ENCODE measurements at places on chromosomes 5 and 9.
A peak's percentile ranks its signal among the peaks of the same experiment; 100 is the strongest.

- no peak for DNase-seq
These were observed 11.2 kb upstream of the ZCCHC9 start for GRCh38 chr5:81290146-81290545.

GRCh38 chr9:69637817-69638200 lies 34.4 kb downstream of the APBA1 start:
- DNase-seq: peak; percentile 85

DNA sequence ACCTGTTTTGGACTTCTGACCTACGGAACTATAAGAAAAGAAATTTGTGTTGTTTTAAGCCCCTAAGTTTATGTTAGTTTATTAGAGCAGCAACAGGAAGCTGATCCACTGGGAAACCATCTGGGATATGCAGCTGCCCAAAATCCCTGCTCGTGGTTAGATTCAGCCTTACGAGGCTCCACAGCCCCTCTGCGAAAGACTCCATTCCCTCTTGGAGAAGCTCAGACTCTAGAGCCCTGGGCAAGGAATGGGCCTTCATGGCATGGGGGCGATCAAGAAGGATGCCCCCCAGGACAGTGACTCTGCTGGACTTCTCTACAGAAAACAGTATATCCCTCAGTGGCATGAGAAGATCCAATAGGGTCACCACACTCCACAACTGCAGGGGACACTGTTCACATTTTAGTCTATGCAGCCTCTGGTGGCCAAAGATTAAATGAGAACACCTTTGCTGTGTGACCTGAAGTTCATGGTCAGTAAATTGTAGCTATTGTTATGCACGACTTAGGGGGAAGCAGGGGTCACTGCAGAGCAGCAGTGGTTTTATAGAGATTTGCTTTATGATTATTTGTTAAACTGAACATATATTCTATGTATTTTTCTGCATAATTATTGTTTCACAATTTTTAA lies 21.1 kb downstream of the IRF1 start:
- no peak for DNase-seq

- no peak for DNase-seq
These were observed 61.7 kb downstream of the JMY start for GRCh38 chr5:79297661-79298060.

DNA sequence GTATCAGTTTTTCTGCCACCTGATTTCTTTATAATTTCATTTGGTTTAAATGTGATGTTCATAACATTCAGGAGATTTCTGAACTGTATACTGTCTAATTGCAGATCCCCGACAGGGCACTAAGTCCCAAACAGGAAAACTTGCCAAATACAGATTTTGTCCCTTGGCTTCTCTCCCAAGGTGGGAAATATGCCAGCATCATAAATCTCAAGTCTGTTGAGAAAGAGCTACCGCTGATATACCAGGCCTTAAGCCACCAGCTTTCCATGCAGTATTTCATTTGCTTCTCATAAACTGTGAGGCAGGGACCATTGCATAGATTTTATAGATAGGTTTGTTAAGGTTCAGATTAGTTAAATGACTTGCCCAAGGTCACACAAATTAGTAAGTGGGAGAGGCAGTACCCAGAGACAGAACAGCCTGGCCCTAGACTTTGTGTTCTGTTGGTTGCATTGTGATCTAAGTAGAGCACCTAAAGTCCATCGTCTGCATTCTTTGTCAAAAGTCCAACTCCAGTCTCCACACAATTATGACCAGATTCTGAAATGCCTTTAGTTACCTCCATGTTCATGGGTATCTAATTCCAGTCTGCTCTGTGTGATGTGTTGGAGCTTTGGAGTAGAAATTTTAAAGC lies 16.2 kb downstream of the GPR21 start:
- no peak for DNase-seq

- peak; percentile 73 for DNase-seq
These were observed 83.6 kb downstream of the ARHGEF28 start for GRCh38 chr5:73709536-73710129.

- DNase-seq: peak; percentile 93
These were observed 262.3 kb downstream of the TAF11L14 start for GRCh38 chr5:17896605-17897004.

DNA sequence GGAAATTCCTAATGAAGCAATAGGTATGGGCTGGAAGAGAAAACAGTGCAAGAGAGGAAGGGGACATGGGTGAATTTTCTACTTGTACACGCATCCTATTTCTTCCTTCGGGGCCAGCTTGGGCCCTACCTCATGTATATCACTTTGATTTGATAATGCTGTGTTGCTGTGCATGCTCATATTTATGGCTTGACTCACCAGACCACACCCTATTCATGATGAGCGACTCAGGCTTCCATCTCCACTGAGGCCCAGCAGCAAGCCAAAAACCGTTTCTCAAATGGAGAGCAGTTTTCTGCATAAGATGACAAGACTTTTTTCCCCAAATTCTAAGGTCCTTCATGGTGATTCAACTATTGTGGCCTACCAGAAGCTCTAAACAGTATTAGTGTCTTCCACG lies 2039.1 kb upstream of the CDH9 start:
- peak; percentile 13 for DNase-seq

GRCh38 chr5:59685793-59686192 lies 207.7 kb downstream of the PDE4D start:
- no peak for DNase-seq

- no peak for DNase-seq
These were observed 119.4 kb downstream of the IRX1 start for GRCh38 chr5:3715062-3715461.

DNA sequence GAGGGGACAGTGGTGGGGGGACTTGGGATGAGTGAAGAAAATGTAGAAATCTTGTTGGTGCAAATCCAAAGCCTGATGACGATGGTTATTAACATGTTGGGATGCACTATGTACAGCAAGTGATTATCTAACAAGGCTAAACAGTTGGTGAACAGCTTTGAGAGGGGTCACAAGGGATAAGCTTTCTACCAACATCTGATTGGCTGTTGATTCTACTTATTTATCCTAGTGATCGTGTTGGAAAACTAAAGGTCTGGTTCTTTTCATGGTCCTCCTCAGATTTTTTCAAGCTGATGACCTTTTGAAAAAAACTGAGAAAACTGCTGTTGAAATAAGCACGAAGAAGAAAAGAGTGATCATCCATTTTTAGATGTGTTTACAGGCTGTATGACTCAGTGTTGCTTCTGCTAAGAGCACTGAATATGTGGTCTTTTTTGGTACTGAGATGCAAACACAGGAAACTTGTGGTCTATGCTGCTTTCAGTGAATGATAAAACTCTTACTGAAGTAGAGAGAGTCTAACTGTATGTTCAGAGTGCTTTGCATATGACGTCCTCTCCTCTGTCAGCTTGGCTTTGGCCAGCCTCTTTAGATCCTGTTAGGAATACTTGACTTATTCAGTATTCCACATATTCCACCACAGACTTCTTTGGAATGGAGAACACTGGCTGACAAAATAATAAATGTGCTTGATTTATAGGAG lies 174.8 kb downstream of the SLF1 start:
- DNase-seq: peak; percentile 33

GRCh38 chr5:128913551-128913950 lies 51.7 kb upstream of the SLC27A6 start:
- DNase-seq: no peak

GRCh38 chr5:79756076-79756475 lies 66.4 kb downstream of the CMYA5 start:
- DNase-seq: no peak

GRCh38 chr5:153555420-153556114 lies 65.1 kb downstream of the GRIA1 start:
- DNase-seq: no peak

DNA sequence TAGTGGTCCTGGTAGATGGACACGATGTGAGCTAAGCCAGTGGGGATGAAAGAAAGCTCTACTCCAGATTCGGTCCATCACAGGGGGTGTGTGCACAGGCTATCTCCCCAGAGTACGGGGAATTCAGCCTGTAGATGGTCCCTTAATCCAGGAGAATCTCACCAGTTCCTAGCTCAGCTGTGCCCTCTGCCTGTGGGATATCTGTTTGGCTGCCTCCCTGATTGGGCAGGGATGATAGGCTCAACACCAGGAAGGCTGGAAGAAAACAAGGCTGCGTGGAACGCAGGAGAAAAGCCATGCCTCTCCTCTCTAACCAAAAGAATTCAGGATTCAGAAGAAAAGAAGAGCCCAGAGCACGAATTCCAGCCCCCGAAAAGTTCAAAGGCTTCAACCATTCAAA lies 40.9 kb downstream of the VLDLR start:
- no peak for DNase-seq

GRCh38 chr9:97506306-97506705 lies 4.8 kb downstream of the TMOD1 start:
- no peak for DNase-seq

DNA sequence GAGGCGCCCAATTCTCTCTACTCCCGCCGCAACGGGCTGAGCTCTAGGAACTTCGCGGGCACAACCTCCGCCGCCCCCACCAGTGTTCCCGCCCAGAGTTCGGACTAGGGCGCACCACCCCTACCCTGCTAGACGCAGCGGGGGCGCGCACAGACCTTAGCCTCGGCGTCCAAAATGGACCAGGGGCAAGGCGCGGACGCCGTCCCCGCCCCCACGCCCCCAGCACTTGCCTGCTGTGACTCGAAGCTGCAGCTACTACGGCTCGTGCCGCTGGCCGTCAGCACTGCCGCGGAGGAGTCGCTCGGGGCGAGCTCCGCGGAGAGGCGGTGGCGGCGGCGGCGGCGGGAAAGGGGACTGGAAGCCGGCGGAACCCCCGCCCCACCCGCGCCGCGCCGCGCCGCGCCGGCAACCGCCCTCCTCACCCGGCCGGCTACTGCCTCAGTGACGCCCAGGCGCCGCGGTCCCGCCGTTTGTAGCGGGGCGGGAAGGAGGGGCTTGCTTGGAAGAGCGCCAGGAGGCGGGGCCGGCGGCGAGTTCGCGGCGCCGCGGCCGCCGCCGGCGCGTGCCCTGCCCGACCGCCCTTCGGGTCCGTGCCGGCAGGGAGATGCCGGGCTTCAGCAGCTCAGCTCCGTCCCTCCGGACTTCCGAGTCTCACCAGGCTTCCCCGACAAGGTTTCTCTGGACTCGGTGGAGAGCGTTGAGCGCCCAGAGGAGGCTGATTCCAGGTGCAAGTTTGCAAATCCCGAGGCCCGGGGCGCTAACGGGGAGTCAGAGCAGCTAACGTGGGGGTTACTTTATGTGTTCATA lies 4.5 kb downstream of the ELAVL2 start:
- DNase-seq: no peak

DNA sequence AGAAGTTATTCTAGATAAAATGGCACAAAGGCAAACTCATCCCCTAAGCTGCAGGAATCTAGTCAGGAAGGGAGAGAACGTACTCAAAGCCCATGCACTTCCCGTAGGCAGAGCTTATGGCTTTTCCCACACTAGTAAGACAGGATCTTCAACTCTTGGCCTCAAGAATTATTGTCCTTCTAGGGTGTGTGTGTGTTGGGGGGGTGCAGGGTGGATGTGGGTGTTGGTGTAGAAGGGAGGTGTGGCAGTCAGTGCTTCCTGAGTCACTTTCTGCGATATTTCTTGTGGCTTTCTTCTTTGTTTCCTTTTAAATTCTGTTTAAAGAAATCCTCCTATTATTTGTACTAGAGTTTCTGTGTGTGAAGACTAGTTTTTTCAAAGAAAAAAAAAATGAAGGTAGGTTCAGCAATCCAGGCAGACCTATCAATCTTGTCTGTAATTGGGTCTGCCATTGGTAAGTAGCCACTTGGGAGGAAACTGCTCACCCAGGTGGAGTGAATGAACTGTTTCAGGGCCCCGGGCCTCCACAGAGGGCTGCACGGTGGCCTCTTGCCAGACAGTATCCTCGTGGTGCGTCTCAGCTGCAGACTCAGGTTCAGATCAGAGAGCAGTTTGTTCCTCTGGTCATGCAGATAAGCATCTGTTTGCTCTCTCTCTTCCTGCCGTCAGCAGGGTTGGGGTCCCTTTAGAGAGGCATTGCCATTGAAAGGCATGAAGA lies 131.9 kb downstream of the NPR3 start:
- peak; percentile 80 for DNase-seq

DNA sequence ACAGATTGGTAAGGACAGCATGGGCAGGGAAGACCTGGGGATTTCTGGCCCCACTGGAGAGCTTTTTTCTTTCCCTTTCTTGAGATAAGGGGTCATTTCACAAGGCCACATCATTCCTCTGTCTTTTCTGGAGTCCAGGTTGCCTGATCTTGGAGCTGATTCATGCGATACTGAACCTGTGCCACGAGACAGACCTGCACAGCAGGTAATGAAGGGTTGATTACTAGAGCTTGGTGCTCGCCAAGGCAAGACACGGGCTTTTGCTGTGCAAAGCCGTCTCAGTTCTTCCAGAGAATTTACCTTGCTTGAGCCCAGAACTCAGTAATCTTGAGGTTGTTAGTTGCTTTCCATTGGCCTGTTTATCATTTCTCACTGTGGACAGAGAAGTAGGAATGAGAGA lies 39.2 kb downstream of the NUP188 start:
- DNase-seq: peak; percentile 8
